ENCODE measurements at places on chromosomes 4 and X.

GRCh38 chr4:15130441-15130840 lies 128.2 kb downstream of the CPEB2 start:
- no peak for DNase-seq

- DNase-seq: no peak
These were observed 396.8 kb upstream of the GRIA3 start for GRCh38 chrX:122787231-122787630.

GRCh38 chr4:25913056-25913850 lies 767 bp upstream of the SMIM20 start:
- no peak for DNase-seq

DNA sequence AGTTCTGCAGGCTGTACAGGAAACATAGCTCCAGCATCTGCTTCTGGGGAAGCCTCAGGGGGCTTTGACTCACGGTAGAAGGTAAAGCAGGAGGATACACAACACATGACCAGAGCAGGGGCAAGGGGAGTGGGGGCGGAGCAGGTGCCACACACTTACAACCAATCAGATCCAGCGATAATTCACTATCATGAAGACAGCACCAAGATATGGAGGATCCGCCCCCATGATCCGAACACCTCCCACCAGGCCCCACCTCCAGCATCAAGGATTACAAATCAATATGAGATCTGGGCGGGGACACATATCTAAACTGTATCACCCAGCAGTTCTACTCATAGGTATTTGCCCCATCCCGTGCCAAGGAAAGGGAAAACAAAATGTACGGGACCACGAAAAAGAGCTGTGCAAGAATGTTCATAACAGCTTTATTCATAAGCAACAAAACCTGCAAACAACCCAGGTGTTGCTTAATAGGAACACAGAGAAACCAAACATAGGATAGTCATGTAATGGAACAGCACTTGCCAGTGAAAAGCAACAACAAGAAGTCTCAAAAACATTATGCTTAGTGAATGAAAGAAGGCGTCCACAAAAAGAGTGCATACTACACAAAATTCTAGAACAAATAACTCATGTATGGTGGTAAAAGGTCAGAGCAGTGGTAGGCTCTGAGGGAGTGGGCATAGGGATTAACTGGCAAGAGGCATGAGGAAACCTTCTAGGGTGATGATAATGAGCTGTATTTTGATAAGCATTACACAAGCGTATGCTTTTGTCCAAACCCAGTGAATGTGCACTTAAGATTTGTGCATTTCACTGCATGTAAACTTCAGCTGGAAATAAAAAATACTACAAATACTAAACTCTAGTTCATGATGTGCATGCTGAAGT lies 130.9 kb upstream of the FAM9B start:
- DNase-seq: no peak

DNA sequence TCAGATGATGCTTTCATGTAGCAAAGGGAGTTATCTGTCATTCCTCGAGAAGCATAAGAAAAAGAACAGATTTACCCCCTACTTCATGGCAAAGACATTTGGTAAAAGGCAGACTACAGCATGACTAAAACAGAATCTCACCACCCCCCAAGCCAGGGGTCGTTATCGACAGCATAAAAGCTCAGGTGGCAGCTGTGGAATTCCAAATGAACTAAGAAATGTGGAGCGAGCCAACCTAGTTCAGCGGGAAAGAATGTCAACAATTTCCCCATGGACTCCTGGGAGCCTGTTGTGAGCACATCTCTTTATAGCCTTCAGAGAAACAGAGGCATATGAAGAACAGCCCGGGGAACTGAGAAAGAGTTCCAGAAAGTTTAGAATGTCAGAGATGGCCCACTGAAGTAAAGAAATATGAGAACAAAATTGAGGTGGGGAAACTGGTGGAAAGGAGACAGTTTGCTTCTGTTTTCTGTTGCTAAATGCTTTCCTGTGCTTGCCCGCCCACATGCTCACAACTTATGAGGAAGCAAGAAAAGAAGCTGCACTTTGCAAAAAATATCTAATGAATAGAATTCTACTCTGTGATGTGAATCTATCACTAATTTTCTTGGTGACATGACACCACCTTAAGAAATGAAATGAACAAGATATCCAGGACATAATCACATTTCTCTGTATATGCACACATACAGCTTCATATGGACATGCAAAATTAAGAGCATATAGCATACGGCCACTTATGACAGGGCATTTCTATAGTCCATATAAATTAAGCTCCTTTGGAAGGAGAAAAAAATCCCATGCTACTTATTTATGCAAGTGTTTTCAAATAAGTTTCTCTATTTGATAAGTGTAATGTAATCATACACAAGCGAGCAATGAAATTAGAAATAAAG lies 135.3 kb upstream of the MID1 start:
- no peak for DNase-seq

GRCh38 chr4:41628936-41629335 lies 91.0 kb downstream of the LIMCH1 start:
- DNase-seq: no peak

GRCh38 chr4:152635851-152636250 lies 43.9 kb downstream of the TMEM154 start:
- no peak for DNase-seq

DNA sequence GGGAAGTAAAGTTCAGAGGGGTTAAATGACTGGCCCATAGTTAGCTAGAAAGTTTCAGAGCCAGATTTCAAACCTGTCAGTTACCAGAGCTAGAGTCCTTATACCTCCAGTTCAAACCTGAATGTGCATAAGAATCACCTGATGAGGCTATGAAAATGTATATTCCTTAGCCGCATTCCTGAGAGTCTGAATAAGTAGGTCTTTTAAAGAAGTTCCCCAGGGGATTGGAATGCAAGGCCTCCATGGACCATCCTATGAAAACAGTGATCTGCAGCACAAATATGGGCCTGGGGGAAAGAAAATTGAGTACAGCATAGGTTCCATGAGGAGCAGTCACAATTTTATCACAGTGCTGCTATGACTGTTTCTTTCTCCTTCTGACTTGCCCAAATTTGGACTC lies 263.9 kb upstream of the CXorf66 start:
- no peak for DNase-seq

GRCh38 chrX:120140293-120140981 lies 18.0 kb upstream of the RHOXF2 start:
- no peak for DNase-seq

GRCh38 chrX:3589474-3589873 lies 124.0 kb downstream of the PRKX start:
- no peak for DNase-seq

GRCh38 chrX:155534800-155535199 lies 76.4 kb upstream of the F8A3 start:
- no peak for DNase-seq

GRCh38 chrX:105823092-105823455 lies 735 bp downstream of the NRK start:
- no peak for DNase-seq
